Stimulated activated CD8-positive, alpha-beta memory T cell treated with anti-CD3 and anti-CD28 coated beads, Interleukin-15, amount 100 ng/mL, for 1 hour (primary cell): ENCODE measurements at places on chromosomes 7 and 10.

- DNase-seq = no peak
These were observed 229.5 kb downstream of the BICC1 start for GRCh38 chr10:58742141-58742540.

- no peak for DNase-seq
These were observed 84.8 kb upstream of the GRM3 start for GRCh38 chr7:86558680-86559501.

DNA sequence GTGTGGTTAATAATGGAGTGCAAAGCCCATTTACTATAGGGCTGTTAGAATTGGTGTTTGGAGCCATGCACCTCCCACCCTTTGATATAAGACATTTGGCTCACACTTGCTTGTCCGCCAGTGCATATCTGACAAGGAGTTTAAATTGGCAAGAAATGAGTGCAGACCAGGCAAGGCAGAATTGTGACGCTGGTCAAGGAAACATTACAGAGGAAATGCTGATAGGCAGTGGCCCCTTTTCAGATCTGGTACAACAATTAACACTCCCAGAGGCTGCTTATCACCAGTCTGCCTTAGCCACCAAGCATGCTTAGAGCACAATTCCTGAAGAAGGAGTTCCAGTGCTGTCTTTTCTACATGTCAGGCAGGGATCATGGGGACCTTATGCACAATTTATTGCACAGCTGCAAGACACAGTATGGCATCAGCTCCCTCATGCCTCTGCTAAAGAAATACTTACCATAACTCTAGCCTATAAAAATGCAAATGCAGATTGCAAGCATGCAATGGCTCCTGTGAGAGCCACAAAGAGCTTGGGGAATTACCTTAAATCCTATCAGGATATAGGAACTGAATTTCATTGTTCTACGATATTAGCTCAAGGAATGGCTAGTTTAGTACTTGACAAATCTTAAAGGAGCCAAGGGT is 35.2 kb downstream of the OR13A1 start:
- no peak for DNase-seq

DNA sequence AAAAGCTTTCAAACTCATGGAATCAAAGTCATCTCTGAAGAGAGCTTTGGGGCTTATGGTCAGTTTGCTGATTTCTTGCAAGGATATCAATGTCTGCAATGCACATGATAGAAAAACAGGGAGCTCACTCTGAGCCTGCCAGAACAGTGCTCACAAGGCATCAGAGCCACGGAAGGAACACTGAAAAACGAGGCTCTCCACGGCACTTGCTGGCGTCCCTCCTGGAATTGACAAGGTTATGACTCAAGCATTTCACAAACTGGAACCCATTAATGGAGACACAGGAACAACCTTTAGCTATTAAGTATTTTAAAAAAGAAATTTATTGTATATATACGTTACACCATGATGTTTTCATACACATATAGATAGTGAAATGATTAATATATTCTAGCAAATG is 266.3 kb downstream of the KCND2 start:
- DNase-seq = no peak

DNA sequence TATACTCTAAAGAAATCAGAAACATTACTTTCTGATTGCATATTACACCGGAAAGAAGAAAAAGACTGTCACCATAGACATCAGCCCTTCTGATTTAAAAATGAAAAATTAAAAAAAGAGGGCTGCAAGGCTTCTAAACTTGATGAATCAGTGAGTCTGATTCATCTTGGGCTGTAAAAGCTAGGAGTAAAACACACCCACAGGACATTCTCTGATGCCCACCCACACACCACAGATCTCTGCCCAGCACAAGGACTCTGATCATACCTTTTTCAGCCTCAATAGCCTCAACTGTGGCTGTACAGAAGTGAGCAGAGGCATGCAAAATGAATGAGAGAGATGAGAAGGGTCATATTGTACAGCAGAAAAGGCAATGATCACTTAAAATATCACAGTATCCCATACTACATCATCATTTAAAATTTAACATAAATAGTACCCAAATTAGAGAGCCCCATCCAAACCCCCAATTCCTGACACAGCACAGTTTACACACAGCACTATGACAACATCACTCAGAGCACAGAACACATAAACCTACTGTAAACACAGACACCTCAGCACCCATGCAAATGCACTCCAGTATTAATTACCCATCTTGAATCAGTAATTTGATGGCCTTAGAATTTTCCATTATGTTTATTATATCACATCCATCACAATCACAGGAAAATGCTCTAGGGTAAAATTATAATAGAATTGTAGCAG is 6.4 kb upstream of the MSS51 start:
- no peak for DNase-seq

DNA sequence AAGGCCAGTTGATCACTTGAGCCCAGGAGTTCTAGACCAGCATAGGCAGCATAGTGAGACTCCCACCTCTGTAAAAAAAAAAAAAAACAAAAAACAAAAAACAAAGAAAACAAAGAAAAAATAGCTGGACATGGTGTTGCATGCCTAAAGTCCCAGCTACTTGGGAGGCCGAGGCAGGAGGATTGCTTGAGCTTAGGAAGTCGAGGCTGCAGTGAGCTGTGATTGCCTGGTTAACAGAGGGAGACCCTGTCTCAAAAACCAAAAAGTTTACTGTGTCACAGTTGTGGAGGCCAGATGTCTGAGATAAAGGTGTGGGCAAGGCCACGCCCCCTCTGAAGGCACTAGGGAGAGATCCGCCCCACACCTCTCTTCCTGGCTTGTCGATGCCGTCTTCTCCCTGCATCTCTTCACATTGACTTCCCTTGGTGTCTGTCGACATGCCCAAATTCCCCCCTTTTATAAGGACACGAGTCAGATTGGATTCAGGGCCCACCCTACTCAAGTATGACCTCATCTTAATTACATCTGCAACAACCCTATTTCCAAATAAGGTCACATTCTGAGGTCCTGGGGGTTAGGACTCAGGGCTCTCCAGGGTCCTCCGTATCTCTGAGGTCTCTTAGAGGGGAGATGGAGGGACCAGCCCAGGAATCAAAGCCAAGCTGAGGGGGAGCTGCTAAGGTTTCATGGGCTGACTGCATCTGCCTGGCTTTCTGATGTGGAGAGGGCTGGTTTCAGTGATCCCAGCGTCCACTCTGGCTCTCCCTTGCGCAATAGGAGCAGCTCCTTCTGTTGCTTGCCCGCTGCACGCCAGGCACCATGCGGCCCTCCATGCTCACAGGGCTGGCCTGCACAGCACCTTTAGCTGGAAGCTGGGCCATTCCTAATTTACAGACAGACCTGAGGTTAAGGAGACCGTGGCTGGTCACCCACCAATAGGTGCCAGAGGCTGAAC is 23.1 kb downstream of the AGAP3 start:
- DNase-seq = no peak

DNA sequence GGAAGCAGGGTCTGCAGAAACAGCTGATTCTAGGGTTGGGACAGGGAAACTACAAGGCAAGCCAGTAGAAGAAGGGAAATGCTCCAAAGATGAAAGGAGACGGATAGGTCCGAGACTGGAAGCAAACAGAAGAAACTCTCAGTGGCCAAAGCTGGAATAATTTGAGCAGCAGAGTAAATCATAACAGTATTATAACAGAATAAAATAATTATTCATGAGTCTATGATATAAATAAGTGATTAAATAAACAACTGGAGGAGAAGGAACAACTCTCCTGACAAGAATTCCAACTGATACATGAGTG is 27.6 kb downstream of the EZH2 start:
- DNase-seq = no peak

- DNase-seq = no peak
These were observed 399.5 kb upstream of the ANKRD30A start for GRCh38 chr10:36725581-36726520.

DNA sequence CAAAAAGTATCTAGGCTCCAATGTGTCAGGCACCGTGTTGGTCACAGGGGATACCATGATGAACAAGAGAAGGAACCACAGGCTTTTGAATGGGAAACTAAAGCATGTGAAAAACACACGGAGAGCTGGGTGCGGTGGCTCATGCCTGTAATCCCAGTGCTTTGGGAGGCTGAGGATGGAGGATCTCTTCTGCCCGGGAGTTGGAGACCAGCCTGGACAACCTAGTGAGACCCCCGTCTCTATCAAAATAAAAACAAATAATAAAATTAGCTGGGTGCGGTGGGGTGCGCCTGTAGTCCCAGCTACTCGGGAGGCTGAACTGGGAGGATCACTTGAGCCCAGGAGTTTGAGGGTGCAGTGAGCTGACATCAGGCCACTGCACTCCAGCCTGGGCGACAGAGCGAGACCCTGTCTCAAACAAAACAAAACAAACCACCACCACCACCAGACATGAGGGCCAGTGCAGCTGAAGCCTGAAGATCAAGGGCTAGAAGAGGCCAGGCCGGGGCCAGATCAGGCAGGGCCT is 611 bp upstream of the COPS6 start:
- DNase-seq = no peak

DNA sequence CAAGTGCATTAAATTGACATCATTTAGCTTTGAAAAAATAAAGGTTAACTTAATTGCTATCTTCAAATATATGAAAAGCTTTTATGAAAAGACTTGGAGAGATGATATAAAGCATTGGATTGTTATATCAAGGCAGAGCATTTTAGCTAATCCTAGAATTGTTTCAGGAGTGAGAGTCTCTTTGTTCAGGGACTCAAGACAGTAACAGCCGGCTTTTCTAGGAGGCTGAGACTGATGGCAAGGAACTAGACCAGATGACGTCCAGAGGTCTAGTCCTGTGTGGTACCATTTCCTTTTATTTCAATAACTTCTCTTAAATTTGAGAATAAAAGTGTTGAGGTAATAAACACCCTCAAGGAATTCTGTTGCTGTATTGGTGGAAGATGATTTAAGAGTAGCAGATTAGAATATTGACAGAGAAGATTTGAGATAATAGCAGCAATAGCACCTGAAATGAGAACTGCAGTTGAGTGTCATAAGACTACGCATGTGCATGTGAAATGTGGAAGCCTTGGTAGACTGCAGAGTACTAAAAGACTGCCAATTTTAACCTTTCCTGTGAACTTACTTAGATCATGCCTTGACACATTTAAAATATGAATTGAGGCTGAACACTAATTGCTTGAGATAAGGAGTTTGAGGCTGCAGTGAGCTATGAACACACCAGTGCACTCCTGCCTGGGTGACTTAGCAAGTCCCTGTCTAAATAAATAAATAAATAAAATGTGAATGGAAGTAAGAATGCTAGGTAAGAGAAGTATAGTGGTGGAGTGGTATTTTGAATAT is 79.6 kb downstream of the ZNRF2 start:
- DNase-seq = no peak

- DNase-seq = no peak
These were observed 10.1 kb downstream of the OTUD1 start for GRCh38 chr10:23448802-23449570.

DNA sequence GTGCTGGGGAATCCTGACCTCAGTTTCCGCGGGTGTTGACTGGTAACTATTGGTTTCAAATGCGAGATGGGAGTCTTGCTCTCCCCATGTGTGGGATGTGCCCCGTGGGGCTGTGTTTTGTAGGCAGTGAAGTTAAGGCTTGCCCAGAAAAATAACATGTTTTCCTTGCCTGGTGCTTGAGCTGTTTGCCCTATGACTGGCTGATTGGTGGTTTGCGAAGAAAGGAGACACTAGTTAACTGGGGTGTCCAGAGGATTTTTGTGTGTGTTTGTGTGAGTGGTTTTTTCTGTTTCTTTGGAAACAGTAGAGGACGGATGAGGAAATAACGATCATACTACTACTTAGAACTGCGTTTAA is 61.9 kb downstream of the CREB5 start:
- no peak for DNase-seq

- no peak for DNase-seq
These were observed 65.1 kb downstream of the CALML3 start for GRCh38 chr10:5589661-5590511.

DNA sequence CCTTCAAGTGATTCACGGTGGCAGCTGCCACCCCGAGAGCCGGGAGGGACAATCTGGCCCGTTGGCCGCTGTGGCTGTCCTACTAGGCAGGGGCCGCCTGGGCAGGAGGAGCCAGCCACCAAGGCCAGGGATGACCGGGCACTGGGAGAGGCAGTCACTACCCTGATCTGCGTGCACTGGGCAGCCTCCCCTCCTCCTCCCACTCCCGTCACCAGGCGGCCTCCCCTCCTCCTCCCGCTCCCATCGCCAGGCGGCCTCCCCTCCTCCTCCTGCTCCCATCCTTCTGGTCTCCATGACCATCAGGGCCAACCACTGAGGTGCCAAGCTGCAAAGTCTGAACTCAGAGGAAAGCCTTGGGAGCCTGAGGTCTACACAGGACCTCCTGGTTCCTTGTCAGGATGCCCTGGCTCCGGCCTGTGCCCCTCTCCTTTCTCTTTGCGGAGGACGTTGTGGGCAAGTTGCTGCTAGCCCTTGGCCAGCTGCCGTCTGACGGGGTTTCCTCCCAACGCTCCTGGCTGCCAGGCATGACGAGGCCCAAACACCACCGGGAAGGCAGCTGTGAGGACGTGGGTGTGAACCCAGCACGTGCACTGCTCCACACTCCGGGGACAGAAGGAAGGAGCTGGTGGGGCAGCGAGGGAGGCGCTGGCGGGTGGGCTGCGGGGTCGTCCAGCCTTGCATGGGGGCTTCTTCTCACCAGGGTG is 131.1 kb downstream of the WDR37 start:
- DNase-seq = no peak

- no peak for DNase-seq
These were observed 628 bp downstream of the HPSE2 start for GRCh38 chr10:99234791-99235657.

- DNase-seq = no peak
These were observed 152.6 kb downstream of the ZMYND11 start for GRCh38 chr10:287814-288213.

GRCh38 chr7:30795161-30795948 is 24.1 kb downstream of the MINDY4 start:
- no peak for DNase-seq

- DNase-seq = no peak
These were observed 104.1 kb downstream of the EVX1 start for GRCh38 chr7:27346531-27347275.

GRCh38 chr7:46707973-46708372 is 786.9 kb upstream of the IGFBP3 start:
- DNase-seq = no peak

- DNase-seq = no peak
These were observed 53.9 kb downstream of the ACADSB start for GRCh38 chr10:123062726-123063125.

- no peak for DNase-seq
These were observed 42.4 kb upstream of the HGF start for GRCh38 chr7:81811956-81812865.

DNA sequence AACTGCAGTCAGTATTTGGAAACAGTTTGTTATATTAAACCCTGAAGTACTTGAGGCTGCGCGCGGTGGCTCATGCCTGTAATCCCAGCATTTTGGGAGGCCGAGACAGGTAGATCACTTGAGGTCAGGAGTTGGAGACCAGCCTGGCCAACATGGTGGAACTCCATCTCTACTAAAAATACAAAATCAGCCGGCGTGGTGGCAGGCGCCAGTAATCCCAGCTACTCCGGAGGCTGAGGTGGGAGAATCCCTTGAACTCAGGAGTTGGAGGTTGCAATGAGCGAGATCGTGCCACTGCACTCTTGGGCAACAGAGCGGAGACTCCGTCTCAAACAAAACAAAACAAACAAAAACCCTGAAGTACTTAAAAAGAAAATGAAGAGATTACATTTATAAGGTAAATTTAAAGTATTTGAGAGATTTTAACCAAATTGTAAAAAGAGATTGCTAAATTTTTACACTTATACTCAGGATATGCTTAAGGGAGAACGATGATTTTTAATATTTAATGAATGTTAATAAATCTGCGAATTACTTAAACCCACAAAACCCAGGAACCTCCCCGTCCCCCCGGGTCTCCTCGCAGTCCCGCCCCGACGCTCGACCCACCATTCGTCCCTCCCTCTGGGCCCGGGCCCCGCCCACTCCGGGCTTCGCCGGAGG is 425 bp upstream of the MTG1 start:
- no peak for DNase-seq

- DNase-seq = no peak
These were observed 41.4 kb downstream of the LRRC20 start for GRCh38 chr10:70341016-70341415.
